ENCODE measurements at places on chromosomes 3 and 15. TPM values are rescaled to one million over a fixed set of nuclear protein-coding genes. Genes with fewer than 3 reads are reported as not detected.
A peak's percentile ranks its signal among the peaks of the same experiment; 100 is the strongest.

Gene GTF2E1
- 11.4 TPM for total RNA-seq

- no peak for DNase-seq
Observed at GRCh38 chr3:49470714-49471420, 800 bp downstream of the DAG1 start.

DNA sequence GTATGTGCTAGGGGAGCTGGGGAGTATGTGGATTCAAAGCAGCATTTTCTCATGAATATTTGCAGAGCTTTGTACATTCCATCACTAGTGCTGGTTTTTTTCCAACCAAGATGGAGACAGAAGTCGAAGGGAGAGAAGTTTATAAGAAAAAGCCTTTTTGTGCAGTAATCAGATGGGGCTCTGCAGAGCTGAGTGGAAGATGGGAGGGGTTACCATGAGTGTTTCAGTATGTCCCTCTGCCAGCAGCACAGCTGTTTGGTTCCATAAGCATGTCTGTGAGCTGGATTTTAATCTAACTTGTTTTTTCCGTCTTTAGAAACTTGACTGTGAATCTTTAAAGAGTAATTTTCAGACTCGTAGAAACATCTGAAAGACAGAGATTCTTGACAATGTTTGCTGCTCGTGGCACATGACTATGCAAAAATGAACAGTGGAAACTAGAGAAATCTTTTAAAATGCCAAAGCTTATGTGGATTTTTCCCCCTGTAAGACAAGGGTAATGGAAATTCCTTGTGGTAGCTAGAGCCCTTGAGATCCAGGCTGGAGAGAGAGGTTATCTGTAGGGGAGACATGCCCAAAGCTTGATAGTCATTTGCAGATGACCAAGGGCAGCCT is 20.3 kb downstream of the STARD9 start:
- DNase-seq = no peak

GRCh38 chr3:43999728-44000319 is 241.9 kb upstream of the TOPAZ1 start:
- DNase-seq = no peak

Gene CATSPER2
- 7.8 TPM for total RNA-seq

Gene CDC25A
- 0.44 TPM for total RNA-seq

DNA sequence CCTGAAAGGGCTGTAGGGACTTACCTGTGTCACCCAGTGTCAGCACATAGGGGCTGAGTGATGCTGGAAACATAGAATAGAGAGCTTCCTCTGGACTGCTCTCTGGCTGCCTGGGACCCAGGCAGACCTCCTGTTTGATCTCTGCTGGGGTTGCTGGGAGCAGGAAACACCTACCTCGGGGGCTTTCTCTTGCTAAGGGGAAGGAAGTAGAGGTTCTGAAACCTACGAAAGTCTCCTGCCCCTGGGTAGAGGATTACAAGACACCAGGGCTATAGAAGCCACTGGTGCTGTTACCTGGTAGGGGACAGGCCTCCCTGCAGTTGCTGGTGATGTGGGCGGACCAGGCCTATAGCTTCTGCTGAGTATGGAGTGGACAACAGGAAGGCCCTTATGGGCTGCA is 81.7 kb downstream of the DHX30 start:
- DNase-seq = no peak

Gene HESX1
- total RNA-seq = 0.27 TPM

Gene CASR
- total RNA-seq = 1.3 TPM

DNA sequence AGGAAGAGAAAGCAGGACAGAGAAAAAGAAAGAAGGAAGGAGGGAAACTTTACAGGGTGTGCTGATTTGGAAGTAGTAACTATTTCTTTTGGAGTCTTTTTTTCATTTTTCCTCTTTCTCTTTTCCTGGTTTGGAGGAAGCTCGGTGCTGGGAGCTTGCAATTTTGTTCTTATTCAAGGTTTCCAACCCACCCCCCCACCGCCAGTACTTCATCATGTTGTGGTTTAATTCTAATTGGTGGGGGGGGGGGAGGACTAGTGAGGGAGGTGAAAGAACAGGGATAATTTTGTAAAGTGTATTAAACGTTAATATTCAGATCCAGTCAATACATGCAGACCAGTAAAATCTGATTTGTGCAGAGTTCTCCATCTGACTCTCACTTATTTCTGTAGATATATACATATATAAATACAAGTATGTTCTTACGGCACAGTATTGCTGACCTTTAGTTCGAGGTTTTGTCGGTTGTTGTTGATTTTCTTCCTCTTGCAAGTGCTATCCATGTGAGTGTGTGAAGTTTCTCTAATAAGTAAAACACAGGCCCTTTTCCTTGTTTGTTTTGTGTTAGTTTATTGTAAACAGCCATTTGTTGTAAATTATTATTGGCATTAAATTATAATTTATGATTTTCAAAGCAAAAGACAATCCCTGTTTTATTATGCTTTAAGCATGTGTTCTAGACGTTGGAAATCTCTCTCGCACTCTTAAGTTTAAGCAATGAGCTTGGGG is 9.3 kb downstream of the NR2F2 start:
- DNase-seq = no peak

DNA sequence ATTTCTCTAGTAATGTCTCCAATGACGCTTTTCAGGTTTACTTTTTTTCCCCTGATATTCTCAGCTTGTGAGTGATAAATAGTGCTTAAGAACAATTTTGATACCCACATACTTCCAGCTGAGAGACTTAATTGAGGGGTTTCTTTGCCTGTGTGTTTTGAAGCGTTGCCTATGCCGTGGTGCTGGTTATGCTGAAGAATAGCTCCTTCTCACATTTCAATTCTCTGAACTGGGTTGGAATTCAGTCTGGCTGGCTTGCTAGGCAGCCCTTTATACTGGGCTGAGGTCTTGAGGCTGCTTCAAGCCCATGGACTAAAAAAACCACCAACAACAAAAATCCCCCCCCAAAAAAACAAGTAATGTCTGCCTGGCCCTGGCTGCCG is 87.4 kb downstream of the CHST2 start:
- DNase-seq = no peak

Gene HRG
- total RNA-seq = not detected

DNA sequence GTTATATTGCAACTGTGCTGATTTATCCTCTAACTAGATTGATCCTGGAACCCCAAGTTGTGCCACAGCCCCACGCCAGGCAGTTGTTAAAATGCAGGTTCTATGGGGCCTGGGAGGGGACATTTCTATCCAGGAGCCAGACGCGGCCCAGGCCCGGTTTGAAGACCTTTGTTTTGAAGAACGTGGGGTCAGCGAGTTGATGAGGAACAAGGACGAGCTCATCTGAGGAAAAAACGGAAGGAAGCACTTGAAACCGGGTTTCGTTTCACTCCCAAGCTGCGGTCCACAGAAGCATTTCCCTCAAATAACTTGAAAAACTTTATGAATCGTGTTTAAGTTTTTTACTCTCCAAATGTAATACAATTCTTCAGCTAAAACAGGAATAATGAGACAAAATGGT is 76.4 kb downstream of the CHSY1 start:
- DNase-seq = no peak

DNA sequence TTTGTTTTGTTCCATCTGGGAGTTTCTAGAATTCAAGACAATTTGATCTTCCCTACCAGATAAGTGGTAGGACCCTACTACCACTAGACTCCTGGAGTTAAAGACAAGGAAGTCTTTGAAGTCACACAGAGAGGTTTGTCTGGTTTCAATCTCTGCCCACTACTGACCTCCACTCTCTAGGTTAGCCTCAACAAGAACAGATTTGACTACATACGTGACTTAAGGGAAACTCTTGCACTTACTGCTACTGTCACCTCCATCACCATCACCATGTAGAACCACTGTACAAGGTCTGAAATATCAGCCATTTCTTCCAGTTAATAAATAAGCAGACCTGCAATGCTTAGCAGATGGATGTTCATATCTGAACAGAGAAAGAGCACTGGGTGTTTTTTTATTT is 148.3 kb upstream of the ARHGEF26 start:
- DNase-seq = no peak

GRCh38 chr3:46120983-46121382 is 87.1 kb downstream of the CCR1 start:
- DNase-seq = no peak

DNA sequence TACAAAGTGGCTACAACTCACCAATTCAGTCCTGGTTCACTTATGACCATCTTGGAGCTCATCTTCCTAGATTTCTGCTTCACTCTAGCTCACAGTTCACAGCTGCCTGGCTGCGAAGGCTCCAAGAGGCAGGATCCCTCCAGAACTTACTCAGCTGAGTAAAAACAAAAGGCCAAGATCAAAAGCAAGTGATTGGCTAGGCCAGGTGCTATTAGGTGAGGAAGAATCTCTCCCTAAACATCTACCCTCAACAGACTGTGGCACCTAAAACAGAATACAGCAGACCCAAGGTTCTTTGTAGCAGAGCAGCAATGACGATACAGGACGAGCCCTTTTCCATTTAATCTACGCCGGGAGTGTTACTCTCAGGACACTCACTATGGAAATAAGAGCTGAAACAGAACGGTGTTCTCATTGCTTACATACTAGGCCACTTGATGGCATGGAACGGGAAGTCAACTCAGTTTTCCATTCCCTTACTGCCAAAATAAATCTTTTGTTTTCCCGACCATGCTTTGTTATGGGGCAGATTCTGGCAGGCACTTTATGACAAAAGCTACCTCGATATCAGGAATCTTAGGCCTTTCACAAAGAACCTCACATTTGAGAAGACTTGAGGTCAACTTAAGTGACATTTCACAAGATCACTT is 901 bp downstream of the ICE2 start:
- DNase-seq = no peak

Gene LTK
- total RNA-seq = 74.6 TPM

Gene RTF1
- total RNA-seq = 42.0 TPM

Gene GOLGA8O
- total RNA-seq = 2.3 TPM

- no peak for DNase-seq
Observed at GRCh38 chr3:190860521-190860920, 2.0 kb downstream of the GMNC start.

DNA sequence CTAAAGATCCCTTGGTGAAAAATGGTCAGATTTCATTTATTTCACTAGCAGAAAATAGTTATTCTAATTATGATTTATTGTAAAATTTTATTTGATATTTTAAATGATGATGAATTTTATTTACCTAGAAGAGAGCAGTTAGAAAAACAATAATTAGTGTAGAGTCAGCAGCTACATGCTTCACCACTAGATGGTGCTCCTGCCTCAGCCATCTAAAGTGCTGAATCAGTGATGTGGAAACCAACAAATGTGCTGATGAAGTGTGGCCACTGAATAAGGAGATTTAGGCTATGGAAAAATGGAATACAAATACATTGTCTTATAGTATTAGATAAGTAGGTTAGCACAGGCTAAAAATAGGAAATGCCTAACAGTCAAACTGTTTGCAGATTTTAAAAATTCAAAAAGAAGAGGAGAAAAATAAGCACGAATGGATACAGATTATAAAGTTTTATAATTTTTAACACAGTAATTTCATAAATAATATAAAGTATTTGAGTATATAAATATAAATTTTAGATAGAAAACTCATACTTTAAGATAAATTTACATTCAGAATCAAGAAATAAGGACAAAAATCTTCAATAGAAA is 109.8 kb downstream of the PPP2R3A start:
- DNase-seq = peak; percentile 29

DNA sequence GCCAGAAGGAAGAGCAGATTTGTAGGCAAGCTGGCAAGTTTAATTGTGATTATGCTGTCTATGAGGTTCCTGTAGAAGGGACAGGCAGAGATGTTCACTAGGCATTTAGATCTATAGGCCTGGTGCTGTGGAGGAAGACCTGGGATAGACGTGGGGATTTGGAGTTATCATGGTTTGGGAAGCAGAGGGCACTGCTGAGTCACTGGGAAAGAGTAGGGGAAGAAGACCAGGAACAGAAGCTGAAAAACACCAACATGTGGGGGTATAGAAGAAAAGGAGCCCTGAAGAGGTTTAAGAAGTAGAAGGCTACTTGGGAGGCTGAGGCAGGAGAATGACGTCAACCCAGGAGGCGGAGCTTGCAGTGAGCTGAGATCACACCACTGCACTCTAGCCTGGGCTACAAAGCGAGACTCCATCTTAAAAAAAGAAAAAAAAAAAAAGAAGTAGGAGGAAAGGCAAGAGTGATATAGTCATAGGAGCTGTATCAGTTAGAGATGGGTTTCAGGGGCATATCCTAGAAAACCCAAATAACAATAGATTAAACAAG is 19.3 kb downstream of the GRK7 start:
- no peak for DNase-seq

DNA sequence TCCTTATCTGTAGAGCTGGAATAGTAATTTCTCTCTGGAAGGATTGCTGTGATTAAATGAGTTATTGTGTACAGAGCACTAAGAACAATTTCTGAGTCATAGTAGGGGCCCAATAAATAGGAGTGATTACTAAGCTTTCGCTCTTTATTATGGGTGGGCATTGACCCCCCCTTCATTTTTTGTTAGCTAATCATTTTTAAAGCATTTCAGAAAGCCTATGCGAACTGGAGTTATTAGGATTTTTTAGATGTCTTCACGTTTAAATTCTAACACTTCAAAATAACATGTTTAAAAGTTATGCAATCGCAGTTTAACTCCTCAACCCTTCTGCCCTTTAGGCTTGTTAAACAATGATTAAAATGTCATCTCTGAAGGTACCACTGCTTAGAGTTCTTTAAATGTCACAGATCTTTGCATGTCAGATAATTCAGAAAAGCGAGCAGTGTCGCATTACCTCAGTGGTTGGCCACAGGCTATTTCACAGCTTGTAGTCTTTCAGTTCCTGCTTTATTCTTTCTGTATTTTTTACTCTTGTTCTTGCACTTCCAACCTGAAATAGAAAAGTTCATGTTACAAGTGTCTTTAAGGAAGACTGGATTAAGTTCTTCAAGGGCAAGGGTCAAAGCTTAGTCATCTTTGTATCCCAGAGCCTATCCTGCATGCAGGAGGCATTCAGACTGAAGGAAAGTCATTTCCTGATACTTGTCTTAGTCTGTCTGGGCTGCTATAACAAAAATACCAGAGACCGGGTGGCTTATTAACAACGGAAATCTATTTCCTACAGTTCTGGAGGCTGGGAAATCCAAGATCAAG is 102.9 kb downstream of the FNDC3B start:
- DNase-seq = no peak

DNA sequence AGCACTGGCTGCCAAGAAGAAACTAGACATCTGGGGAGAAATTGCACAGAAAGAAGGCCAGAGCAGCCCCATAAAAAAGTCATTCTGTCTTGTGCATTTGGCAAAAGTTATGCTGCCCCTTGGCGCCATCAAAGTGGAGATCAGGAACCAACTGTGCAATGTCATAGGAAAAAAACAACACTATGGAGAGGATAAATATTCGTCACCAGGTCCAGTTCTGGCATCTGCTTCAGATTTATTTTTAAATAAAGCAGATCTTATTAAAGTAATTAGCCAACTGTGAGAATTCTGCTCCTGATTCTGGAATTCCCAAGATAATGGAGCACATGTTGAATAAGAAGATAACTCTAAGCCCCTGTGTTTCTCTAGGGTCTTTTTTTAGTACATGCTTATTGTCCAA is 500.0 kb upstream of the IL12A start:
- DNase-seq = no peak

GRCh38 chr15:67082007-67082536 is 16.7 kb downstream of the SMAD3 start:
- DNase-seq = peak; percentile 57
